ENCODE measurements at places on chromosomes 13 and 19. TPM values are rescaled to one million over a fixed set of nuclear protein-coding genes. Genes with fewer than 3 reads are reported as not detected.
A peak's percentile ranks its signal among the peaks of the same experiment; 100 is the strongest.

TMEM38A gene
- 5.7 TPM for total RNA-seq

DNA sequence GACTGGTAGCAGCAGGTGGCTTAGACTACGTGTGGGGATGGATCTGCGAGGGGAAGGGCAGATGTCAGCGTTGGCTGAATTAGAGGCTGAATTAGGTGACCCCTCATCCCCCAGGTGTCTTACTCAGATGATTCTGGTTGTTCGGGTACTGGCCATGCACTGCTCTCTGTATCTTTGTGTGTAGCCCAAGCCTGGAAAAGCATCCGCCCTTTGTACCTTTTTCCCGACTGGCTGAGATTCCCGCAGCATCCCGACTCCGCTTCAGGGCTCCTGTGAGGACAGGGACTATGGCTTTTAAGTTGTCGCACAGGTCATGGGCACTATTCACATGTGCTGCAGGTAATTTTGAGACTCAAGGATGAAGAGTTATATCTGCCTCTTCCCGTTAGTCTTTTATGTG, 7.2 kb downstream of the TFDP1 start:
- H3K27me3 ChIP-seq: no peaks in the 10 kb centered on the region
- no peak overlapping the region for H3K27ac ChIP-seq
- peak; percentile 26 for DNase-seq

- no peak overlapping the region for H3K4me3 ChIP-seq
- H3K4me1 ChIP-seq: peaks cover 3% of the 10 kb centered on the region
- no peaks in the 10 kb centered on the region for H3K27me3 ChIP-seq
- peaks cover 44% of the 10 kb centered on the region for H3K36me3 ChIP-seq
Observed at GRCh38 chr13:32334671-32335070, 19.4 kb downstream of the BRCA2 start.

DNA sequence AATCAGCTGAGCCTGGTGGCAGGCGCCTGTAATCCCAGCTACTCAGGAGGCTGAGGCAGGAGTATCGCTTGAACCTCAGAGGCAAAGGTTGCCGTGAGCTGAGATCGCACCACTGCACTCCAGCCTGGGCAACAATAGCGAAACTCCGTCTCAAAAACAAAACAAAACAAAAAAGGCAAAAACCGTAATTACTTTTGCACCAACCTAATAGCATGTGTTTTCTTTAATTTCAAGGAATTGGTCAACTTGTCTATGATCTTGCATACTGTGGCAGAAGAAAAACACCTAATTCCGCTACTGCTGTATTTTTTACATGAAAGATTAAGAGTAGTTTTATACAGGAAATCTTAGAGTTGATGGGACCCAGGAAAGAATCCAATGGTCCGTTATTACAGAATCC, 241.2 kb downstream of the COL4A1 start:
- no peaks in the 10 kb centered on the region for H3K36me3 ChIP-seq
- DNase-seq: no peak
- no peaks in the 10 kb centered on the region for H3K27me3 ChIP-seq
- H3K27ac ChIP-seq: no peak overlapping the region

ZNF560 gene
- total RNA-seq: not detected

ZNF146 gene
- 131 TPM for total RNA-seq

LGALS7 gene
- total RNA-seq: not detected

ANGPTL8 gene
- total RNA-seq: 0.25 TPM

- H3K36me3 ChIP-seq: peaks cover 11% of the 10 kb centered on the region
- DNase-seq: no peak
Observed at GRCh38 chr19:12695997-12696365, 450 bp downstream of the FBXW9 start.

ADAMTSL5 gene
- total RNA-seq: 4.6 TPM

- no peaks in the 10 kb centered on the region for H3K27me3 ChIP-seq
- no peaks in the 10 kb centered on the region for H3K36me3 ChIP-seq
- no peak for DNase-seq
- no peak overlapping the region for H3K27ac ChIP-seq
- H3K4me1 ChIP-seq: no peaks in the 10 kb centered on the region
Observed at GRCh38 chr13:60887711-60888110, 490.7 kb downstream of the TDRD3 start.

KIR3DL1 gene
- total RNA-seq: not detected

ZNF793 gene
- 29.7 TPM for total RNA-seq

PIBF1 gene
- total RNA-seq: 40.2 TPM

- no peaks in the 10 kb centered on the region for H3K36me3 ChIP-seq
- H3K4me1 ChIP-seq: peaks cover 22% of the 10 kb centered on the region
- no peak overlapping the region for H3K4me3 ChIP-seq
- no peak for DNase-seq
- H3K27me3 ChIP-seq: peaks cover 24% of the 10 kb centered on the region
- no peak overlapping the region for H3K27ac ChIP-seq
Observed at GRCh38 chr13:30734439-30734838, 904 bp upstream of the ALOX5AP start.

- no peak for DNase-seq
- H3K27ac ChIP-seq: no peak overlapping the region
- no peaks in the 10 kb centered on the region for H3K27me3 ChIP-seq
- no peak overlapping the region for H3K4me3 ChIP-seq
- no peaks in the 10 kb centered on the region for H3K4me1 ChIP-seq
Observed at GRCh38 chr19:54178581-54179261, 5.8 kb upstream of the TMC4 start.

LILRB5 gene
- not detected for total RNA-seq

DNA sequence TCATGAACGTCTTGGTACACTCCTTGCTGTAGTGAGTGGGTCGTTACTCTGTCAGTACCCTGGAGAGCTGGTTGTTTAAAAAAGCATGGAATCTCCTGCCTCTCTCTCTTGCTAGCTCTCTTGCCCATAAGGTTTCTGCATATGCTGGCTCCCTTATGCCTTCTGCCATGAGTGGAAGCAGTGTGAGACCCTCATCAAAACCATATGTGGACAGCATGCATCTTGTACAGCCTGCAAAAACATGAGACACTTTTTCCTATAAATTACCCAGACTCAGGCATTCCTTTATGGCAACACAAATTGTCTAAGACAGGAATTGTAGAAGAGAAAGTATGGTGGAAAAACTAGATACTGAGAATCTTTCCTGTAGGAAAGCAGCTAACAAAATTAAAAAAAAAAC, 516.3 kb downstream of the SLITRK6 start:
- DNase-seq: no peak
- peaks cover 27% of the 10 kb centered on the region for H3K4me1 ChIP-seq
- no peaks in the 10 kb centered on the region for H3K27me3 ChIP-seq

GRCh38 chr13:102947745-102948405, 102.0 kb downstream of the ERCC5 start:
- peaks cover 27% of the 10 kb centered on the region for H3K27me3 ChIP-seq
- DNase-seq: no peak
- H3K36me3 ChIP-seq: no peaks in the 10 kb centered on the region
- peaks cover 3% of the 10 kb centered on the region for H3K4me1 ChIP-seq
- no peak overlapping the region for H3K27ac ChIP-seq
- no peak overlapping the region for H3K4me3 ChIP-seq

CCDC97 gene
- 41.9 TPM for total RNA-seq

GRCh38 chr13:57314897-57315520, 148.0 kb downstream of the PRR20E start:
- DNase-seq: no peak
- H3K27me3 ChIP-seq: peaks cover 7% of the 10 kb centered on the region
- no peak overlapping the region for H3K4me3 ChIP-seq
- no peak overlapping the region for H3K27ac ChIP-seq
- H3K4me1 ChIP-seq: no peaks in the 10 kb centered on the region
- no peaks in the 10 kb centered on the region for H3K36me3 ChIP-seq

DNA sequence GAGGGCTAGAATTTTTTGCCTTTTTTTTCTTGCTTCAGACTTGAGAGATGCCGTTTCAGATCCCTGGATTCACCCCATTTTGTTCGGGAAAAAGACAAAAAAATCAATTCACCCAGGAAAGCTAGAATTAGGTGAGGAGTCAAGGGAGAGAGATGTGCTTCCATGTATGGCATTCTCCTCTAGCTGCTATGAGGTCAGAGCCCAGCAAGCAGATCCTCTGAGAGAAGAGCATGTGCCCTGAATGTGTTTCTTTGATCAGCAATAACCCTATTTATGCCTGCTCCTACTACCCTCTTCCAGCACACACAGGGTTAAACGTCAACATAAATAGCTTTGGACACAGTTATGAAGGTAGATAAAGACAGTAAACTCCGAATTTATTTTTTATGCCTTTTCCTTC, 53.6 kb downstream of the NDFIP2 start:
- H3K27me3 ChIP-seq: no peaks in the 10 kb centered on the region
- H3K4me1 ChIP-seq: peaks cover 6% of the 10 kb centered on the region
- DNase-seq: no peak
- H3K36me3 ChIP-seq: peaks cover 17% of the 10 kb centered on the region
- H3K4me3 ChIP-seq: no peak overlapping the region

KRTDAP gene
- total RNA-seq: 3.3 TPM

CGB7 gene
- total RNA-seq: 26.5 TPM

- H3K36me3 ChIP-seq: no peaks in the 10 kb centered on the region
- peak overlapping the region; percentile 22 for H3K4me3 ChIP-seq
- no peak for DNase-seq
- no peak overlapping the region for H3K27ac ChIP-seq
- peaks cover 82% of the 10 kb centered on the region for H3K27me3 ChIP-seq
Observed at GRCh38 chr19:45217193-45217956, 27.8 kb downstream of the EXOC3L2 start.

SMIM44 gene
- total RNA-seq: not detected

DNA sequence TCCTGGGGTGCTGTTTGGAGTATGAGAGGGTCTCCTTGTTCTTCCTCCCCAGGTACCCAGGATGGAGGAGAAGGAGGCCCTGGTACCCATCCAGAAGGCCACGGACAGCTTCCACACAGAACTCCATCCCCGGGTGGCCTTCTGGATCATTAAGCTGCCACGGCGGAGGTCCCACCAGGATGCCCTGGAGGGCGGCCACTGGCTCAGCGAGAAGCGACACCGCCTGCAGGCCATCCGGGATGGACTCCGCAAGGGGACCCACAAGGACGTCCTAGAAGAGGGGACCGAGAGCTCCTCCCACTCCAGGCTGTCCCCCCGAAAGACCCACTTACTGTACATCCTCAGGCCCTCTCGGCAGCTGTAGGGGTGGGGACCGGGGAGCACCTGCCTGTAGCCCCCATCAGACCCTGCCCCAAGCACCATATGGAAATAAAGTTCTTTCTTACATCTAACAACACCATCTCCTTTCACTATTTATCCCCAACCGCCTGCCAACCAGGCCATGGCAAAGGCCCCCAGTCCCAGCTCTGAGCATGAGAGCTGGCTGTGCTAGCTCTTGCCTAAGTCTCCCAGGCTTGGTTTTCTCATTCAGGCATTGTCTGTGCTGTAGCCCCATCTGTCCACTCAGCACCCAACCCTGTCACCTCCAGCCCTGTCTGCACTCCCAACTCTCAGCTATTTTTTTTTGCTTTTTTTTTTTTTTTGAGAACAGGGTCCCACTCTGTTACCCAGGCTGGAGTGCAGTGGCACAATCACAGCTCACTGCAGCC, 11.2 kb downstream of the DKKL1 start:
- H3K27me3 ChIP-seq: peaks cover 19% of the 10 kb centered on the region
- DNase-seq: no peak
- no peak overlapping the region for H3K27ac ChIP-seq
- no peaks in the 10 kb centered on the region for H3K4me1 ChIP-seq
- no peak overlapping the region for H3K4me3 ChIP-seq
- H3K36me3 ChIP-seq: peaks cover 10% of the 10 kb centered on the region

Measured in mesothelial cell of epicardium (in vitro differentiated cells).